ENCODE measurements at places on chromosomes 3 and 15.

DNA sequence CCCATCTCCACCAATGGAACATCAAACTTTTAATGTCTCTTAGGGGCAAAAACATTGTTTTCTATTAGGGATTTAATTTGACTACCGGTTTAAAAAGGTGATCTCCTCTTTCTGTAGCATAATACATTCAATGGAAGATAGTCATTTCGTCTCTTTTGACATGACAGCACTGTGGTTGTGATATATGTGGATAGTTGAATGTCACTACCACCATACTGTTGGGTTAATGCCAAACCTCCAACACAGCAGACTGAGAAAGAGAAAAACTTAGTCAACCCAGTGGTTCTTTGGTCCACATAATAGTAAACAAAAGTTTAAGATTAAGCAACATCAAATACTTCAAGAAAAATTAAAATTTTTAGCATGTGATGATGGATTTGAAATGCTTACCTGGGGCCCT is 530.4 kb downstream of the AGBL1 start:
- DNase-seq: no peak

GRCh38 chr3:76107935-76108570 is 322.7 kb upstream of the ZNF717 start:
- no peak for DNase-seq

DNA sequence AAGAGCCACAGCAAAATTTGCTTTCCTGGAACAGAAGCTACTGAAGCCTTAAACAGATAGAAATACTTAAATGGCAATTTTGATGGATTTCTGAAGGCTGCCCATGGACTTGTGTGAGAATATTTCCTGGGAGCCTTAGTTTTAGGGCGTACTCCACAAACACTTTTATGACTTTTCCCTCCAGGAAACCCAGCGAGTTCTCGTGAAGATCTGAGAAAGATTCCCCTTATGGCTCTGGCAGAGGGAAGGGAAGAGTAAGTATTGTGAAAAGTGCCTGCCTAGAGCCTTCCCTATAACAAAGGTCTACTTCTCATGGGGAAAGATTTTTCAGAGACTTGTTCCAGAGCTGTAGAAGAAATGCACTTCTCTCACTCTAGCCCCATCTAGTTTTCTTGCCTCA is 31.1 kb upstream of the TRAT1 start:
- DNase-seq: no peak

DNA sequence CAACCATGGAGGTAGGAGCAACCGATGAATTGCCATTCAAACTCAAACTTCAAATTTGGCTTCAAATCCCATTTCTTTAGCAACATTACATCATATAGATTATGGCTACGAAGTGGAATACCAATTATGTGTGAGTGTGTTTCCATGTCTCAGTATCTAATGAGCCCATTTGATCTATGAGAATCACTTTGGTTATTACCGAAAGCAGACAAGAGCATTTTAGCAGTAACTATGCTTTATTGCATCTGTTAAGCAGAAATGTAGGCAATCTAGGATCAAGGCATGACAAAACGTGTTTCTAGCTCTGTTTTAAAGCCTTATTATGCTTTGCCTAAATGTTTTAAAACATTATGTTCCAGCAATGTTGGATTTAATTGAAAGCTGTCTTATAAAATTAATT is 581.9 kb upstream of the TGFBR2 start:
- DNase-seq: no peak

GRCh38 chr3:63705092-63705645 is 52.7 kb downstream of the SNTN start:
- DNase-seq: no peak

DNA sequence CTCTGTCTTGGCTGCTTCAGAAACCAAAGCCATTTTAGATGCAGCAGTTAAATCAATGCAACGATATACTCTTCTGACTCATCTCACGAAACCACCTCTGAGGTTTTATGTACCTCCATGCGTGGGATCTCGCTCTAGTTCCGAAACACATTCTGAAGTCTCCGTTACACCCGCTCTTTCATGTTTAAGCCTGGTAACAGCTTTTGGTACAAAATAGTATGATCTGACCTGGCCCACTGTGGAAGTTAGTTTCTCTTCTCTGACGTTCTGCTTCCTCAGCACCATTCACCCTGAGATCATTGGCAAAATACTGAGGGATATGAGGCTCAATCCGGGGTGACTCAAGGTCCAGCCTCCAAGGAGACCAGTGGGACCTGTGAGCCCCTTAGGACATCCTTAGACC is 121.9 kb downstream of the TMEM266 start:
- no peak for DNase-seq

DNA sequence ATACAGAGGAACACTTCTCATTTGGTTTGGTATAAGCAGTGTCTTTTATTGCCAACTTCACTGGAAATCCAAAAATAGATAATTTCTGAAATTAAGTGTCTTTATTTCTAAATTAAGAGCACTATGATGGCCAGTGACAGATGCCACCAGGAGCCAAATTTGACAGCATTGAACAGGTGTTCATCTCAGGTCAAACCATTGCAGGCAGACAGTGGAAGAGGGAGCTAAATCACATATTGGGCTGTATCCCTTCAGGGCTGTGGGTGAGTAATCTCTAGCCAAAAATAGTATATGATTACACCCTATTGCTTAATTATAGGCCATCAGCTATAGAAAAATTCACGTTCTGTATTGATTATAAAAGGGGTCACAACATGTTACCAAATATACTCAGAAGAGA is 457.7 kb downstream of the NAALADL2 start:
- DNase-seq: no peak

DNA sequence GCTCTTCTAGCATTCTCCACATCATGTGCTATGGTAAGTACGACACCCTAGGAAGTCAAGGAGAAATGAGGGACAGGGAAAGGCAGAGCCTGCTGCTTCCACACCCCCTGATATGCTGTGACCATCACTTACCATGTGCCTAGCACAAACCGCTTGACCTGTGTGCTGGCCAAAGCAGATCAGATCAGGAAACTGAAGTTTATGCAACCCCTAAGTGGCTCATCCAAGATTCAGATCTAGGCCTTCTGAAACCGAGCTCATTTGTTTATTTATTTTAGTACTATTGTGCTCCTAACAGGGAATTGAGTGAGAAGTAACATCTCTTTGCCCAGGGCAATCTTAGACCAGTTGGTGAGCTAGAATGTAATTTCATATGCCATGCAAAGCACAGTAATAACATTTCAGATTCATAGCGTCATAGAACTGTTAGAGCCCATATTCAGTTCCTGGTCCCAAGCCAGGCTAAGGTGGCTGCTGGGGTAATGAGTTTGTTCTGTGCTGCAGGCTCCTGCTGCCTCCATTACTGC is at the start of gene RTP2:
RTP2 (minus strand) TSS at position 51 of the 527 bp plus-strand sequence. CDS start 429 bp downstream, outside the sequence.
- DNase-seq: no peak

DNA sequence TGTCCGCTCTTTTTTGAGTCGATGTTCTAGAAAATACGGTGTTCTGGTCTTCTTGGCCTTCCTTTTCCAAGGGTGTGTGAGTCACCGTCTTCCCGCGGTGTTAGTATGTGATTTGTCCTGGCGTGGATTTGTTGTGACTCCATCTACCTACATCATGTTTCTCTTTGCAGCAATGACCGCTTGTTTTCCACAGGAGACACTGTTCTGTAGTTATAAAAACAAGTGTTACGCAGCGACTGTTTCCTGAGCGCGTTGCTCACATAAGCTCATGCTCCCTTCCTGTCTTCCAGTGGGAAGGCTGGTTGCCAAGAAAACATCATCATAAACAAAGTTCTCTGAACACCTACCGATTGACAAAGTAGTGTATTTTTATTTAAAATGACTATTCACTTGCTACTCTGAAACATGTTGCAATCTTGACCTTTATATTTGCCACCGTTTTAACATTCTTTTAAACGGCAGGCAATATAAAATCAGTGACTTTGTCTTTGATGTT is 19.0 kb downstream of the USP13 start:
- DNase-seq: no peak

- no peak for DNase-seq
These were observed 92.2 kb downstream of the LINGO1 start for GRCh38 chr15:77540312-77541060.

GRCh38 chr3:186583831-186584230 is 13.3 kb downstream of the DNAJB11 start:
- DNase-seq: no peak

- peak; percentile 56 for DNase-seq
These were observed 2.6 kb upstream of the CEMIP start for GRCh38 chr15:80776420-80777045.

DNA sequence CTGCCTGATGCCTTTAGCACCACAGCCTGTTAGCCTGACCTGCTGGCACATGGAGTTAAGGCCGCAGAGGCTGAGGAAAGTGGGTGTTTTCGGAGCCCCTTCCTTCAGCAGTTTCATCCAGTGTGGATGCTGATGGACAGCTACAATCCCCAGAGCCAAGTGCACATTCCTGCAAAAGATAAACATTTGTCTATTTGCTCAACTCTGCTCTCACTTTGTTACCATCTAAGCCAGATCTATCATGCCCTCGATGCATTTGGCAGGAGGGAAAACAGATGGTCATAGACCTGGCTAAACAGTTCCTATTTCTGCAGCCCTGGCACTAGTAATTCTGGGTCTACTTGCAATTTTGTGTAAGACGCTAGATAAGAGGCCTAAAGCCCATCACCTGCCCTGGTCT is 312.9 kb upstream of the RASGRP1 start:
- DNase-seq: no peak

DNA sequence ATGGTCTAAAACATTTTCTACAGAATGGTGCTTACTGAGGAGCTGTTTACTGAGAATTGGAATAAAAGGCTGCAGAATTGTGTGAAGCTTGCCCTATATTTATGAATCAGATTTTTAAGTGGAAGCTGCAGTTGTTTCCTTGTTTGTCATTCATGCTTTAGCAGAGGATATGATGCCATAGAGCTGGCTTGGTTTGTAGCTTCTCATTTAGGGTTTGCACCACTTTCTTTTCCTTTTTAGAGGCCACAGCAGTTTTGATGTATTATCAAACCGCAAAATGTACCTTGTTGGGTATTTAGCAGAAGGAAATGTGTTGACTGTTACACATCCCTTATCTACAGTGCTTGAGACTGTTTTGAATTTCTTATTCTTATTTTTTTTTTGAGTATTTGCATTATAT is 66.2 kb downstream of the RASA2 start:
- peak; percentile 21 for DNase-seq

DNA sequence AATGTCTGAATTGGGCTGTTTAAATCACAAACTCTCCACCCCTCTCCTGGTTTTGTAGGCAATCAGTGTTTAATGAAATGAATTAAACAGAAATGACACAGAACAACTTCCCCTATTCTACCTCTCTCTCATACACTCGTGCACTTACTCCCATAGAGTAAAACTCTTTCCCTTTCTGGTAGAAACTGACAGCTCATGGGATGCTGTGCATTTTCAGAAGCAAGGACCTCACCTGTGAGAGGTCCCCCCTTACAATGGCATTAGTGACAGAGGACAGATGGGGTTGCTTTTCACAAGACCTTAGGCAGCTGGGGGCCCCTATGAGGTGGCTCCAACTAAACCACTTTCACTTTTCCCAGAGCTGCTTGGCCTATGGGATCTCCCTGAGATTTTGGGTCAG is 31.9 kb downstream of the PARP16 start:
- DNase-seq: no peak

- no peak for DNase-seq
These were observed 183.0 kb upstream of the THBS1 start for GRCh38 chr15:39397883-39398282.

DNA sequence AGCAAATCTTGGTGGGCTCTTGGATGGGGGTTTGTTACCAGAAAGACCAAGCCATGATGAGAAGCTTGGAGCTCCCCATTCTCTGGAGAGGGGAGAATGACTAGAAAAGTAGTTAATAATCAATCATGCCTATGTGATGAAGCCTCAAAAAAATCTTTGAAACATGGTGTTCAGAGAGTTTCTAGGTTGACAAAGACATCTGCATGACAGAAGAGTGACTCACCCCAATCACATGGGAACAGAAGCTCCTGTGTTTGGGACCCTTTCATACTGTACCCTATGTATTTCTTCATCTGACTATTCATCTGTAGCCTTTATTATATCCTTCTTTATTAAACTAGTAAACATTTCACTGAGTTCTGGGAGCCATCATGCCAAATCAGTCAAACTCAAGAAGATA is 87.4 kb downstream of the BCHE start:
- DNase-seq: no peak

GRCh38 chr15:61064651-61065050 is 164.5 kb downstream of the RORA start:
- DNase-seq: no peak

GRCh38 chr3:112579232-112579631 is 17.4 kb downstream of the SLC35A5 start:
- DNase-seq: no peak

DNA sequence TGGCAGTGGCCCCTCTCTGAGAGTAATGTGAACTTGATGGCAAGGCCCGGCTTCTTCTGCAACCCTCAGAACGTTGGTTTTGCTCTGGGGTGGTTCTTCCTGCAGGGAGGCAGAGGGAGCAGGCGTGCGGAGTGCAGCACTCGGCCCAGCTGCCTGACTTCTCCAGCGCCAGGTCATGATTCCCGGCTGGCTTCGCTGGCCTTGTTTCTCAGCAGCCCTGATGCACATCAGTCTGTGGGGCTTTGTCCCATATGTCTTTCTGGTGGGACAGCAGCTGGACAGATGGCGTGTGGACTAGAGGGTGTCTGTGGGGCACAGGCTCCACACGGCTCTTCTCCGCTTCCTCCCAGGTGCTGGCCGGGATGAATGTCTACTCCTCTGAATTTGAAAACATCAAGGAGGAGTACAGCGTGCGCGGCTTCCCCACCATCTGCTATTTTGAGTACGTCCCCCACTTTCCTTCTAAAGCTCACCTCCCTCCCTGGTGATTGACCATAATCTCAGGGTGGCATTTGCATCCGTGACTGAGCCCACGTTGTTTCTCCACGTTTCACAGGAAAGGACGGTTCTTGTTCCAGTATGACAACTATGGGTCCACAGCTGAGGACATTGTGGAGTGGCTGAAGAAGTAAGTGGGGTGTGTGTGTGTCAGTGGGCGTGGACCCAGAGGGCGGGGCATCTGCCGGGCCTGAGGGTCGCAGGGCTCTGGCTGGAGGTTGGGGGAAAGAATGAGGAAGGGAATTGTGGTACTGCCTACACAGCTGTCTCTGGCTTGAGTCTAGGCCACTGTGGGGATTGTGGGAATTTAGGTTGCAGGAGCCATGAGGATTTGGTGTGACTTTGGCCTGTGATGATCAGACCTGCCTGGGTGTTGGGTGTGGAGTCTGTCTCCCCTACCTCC is 57.1 kb downstream of the PDIA5 start:
- DNase-seq: no peak

DNA sequence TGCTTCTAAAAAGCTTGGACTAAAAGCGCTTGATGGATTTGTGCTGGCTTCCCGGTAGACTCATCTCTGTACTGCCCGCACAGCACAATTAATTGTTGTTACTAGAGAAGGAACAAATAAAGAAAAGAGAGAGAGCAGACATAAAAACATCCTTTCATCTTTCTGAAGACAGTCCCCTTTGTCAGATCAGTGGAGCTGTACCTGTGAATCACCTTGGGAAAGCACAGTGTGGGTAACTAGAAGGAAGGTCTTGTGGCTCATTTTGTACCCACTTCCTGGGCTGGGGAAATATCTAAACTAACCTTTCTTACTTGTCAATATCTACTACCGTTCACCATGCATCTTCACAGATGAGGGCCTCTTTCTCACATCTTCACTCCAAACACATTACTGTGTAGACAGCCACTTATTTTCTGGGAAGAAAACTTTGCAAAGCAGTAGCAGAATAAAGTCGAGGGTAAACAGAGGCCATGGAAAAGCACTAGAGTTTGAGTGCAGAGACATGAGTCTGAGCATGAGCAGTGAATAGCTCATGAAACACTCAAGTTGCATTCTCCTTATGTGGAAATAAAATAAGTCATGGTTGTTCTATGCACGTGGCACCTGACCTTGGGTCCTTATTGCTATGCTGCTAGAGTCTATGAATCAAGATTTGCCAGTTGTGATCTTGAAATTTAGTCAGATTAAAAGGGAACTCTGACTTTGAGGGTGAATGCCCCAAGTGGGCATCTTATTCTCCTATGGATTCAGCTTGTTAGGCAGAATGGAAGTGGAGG is 169.3 kb downstream of the LPP start:
- DNase-seq: peak; percentile 13
